ENCODE measurements at places on chromosomes 1 and 21.

DNA sequence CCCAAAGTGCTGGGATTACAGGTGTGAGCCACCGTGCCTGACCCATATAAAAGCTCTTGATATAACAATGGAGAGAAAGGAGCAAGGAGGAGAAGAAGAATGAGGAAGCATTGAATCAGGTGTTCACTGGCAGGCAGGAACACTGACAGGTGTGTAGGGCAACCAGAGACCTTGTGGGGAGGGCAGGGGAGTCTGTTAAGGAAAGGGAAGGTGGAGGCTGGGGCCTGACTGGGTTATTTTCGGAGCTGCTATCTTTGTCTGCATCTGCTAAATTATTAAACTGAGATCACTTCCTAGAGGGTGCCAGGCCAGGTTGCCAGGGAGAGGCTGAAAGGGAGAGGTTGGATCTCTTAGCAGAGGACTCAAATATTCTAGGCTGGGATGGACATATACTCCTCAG, 6.8 kb upstream of the TRNP1 start:
- no peak for DNase-seq

- DNase-seq: no peak
Observed at GRCh38 chr21:26374817-26375216, 198.3 kb downstream of the CYYR1 start.

- DNase-seq: no peak
Observed at GRCh38 chr21:9758888-9759287, 762.5 kb upstream of the TPTE start.

- no peak for DNase-seq
Observed at GRCh38 chr1:115531631-115532264, 110.0 kb upstream of the VANGL1 start.

GRCh38 chr21:45443595-45444181, 38.7 kb downstream of the COL18A1 start:
- no peak for DNase-seq

DNA sequence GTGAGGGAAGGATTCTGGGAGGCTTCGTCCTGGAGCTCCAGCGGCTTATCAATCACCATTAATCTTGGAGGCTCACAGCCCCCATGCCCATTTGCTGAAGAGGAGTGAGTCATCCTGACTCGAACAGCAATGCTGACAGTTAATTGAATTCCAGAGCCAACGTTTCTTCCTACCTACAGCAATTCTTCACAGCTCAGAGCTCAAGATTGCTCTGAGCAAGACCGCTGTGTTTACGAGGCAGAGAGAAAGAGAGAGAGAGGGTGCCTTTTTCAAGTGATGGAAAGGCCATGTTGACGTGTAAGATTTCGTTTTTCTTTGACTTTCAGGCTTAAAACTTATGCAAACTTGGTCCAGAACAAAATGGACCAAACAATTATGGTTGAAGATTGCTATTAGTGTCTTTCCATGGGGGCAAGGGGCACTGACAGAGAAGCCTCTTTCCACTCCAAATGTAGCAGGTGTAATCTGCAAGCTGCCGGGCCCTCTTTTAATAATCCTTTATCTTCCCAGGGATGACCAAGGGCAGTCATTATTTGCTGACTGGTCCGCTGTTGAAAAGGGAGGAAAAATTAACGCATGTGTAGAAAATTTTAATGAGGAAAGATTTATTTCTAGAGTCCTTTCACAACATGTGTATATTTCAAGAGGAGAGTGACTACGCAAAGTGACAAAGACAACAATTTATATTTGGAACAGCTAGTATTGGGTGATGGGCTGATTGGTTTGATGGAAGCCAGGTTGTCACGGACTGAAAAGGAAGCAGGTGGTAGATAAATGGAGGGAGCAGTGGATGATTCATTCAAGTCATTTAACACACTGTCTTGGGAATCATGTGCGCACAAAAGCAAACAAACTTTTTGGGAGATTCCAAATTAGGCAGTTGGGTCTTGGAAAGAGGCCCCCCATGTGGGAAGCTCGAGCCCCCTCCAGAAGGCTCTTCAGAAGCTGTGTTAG, 136.1 kb upstream of the IRF2BP2 start:
- DNase-seq: no peak

GRCh38 chr1:174736831-174737230, 262.9 kb upstream of the CACYBP start:
- no peak for DNase-seq

DNA sequence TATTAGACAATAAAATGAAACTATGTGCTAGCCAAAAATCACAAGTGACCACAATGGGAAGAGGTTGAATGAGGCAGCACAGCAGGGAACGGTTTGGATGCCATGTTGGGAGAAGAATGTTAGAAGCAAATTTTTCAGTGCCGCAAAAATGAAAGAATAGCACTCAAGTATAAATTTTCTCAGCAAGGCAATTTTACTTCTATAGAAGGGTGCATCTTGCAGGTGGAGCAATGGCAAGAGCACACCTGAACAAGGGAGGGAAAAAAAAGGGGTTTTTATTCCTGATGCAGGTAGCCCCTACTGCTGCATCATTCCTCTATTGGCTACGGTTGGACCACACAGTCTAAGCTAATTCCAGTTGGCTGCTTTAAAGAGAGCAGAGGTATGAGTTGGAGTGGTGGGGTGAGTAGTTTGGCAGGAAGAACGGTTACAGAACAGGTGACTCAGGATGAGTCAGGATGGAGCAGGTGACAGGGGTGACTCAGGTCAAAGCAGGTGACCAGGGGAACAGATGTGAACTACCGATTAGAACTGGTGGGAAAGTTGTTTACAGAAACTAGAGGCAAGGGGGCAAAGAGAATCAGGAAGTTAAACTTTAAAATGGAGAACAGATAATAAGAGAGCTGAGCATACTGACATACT, 301.1 kb upstream of the NRIP1 start:
- DNase-seq: no peak

GRCh38 chr1:234963904-234964702, 164.5 kb downstream of the TOMM20 start:
- peak; percentile 53 for DNase-seq

DNA sequence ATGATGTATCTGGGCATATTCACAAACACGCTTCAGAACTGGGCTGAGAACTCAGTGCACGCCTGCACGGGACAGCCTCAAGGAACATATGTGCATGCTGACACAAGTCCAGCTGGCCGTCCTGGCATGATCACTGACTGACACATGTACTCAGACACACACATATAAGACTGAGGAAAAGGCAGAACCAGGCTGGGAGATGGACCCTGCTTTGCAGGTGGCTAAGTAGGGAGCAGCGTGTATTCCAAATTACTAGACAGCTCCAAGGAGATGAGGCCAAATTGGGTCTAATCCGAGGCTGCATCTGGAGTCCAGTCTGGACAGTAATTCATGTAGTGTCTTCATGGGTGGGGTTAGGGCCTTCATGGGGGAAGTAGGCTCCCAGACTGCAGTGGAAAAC, 41.4 kb upstream of the GJB5 start:
- DNase-seq: no peak

DNA sequence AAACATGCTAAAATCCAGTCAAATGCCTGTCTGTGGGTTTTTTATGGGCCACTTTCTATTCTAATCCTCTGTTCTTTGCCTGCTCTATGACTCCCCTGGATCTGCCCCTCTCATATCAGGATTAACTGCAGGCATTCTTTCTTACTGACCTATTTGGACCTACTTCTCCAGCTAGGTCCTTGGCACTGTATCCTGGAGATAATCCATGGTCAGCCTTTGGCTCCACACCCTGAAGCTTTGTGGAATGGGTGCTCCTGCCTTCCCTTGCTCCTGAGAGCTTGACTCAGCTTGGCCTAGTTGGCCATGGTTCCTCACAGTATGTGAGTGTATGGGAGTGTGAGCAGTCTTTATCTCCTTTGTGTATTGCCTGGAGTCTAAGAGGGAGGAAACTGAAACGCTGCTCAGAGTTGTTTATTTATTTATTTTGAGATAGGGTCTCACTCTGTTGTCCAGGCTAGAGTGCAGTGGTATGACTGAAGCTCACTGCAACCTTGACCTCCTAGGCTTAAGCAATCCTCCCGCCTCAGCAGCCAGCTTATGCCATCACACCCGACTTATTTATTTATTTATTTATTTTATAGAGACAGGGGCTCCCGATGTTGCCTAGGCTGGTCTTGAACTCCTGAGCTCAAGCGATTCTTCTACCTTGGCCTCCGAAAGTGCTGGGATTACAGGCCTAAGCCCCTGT, 28.7 kb upstream of the CDC14A start:
- DNase-seq: no peak

DNA sequence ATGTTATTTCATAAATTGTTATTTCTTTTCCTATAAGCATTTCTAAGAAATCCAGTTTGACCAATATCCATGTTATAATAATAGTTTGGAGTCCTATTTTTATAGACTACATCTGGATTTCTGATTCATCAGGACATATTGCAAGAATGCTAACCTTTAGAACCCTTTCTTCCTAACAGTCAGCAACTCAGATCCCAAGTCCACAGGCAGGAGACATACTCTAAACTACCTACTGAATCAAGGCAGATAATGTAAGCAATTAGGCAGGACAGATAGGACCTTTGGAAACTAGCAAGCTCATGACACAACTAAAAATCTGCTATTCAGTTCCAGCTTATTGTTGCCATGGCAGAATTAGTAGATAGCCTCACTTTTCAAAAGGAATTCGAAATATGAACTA, 104.1 kb downstream of the DENND1B start:
- no peak for DNase-seq

GRCh38 chr1:24386241-24386640, 27.3 kb downstream of the STPG1 start:
- DNase-seq: no peak

Measured in left forelimb (tissue), 1 donor.